ENCODE measurements at places on chromosomes 7 and 10. TPM values are rescaled to one million over a fixed set of nuclear protein-coding genes. Genes with fewer than 3 reads are reported as not detected.

GRCh38 chr10:115861455-115861854, 411.6 kb downstream of the GFRA1 start:
- H3K27ac ChIP-seq: no peak overlapping the region
- DNase-seq: no peak
- no peak overlapping the region for H3K4me3 ChIP-seq
- no peaks in the 10 kb centered on the region for H3K4me1 ChIP-seq

DNA sequence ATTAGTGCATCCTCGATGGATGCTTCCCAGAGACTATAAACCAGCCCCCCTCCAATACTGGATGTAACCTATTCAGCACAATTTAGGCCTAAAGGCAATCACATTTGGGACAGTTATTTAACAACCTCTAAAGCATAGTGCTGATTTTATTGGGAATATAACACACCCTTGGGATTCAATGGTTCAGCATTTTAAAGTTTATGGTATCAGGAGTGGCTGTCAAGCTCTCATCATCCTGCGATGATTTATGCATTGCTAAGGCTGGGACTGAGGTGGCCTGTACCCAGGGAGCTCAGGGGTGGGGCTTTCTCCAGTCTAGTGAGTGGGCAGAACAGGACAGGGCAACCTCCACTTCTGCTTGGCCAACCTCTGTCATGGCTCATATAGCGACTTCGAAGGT, 464.9 kb downstream of the INHBA start:
- no peak overlapping the region for H3K4me3 ChIP-seq
- no peaks in the 10 kb centered on the region for H3K36me3 ChIP-seq
- no peaks in the 10 kb centered on the region for H3K4me1 ChIP-seq
- H3K27me3 ChIP-seq: no peaks in the 10 kb centered on the region

DNA sequence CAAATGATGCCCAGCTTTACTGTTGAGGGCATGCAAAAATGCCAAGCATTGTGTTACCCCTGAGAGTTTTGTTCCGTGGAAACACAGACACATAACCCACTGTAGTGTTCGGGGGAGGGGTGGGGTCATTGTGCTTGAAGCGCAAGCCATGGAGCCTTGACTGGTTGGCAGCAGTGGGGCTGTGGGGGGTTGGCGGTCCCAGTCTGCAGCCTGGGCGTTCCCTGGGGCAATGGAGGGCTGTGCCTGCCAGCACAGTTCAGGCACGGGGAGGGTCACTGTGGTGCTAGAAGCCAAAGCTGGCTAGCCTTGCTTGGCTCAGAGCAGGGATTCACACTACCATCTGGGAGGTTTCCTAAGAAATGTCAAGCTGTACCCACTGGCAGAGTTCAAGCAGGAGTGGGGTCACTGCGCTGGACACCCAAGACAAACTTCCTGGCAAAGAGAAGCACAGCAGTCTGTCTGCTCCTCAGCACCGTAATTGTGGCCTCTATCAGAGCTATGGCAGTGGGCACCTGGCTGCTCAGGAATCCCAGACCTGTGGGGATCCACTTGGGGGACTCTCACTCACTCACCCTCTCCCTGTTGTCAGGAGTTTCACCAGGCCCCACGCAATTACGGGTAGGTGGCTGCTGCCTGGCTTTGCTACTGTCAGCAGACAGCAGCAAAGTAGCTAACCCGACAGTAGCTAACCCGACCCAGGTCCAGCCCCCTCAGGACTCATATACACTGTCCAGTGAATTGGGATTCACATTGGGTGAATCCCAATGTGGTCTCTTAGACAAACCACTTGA, 292.4 kb downstream of the ZWINT start:
- no peaks in the 10 kb centered on the region for H3K27me3 ChIP-seq
- H3K36me3 ChIP-seq: no peaks in the 10 kb centered on the region
- no peak overlapping the region for H3K4me3 ChIP-seq

Gene TMEM130
- not detected for total RNA-seq

DNA sequence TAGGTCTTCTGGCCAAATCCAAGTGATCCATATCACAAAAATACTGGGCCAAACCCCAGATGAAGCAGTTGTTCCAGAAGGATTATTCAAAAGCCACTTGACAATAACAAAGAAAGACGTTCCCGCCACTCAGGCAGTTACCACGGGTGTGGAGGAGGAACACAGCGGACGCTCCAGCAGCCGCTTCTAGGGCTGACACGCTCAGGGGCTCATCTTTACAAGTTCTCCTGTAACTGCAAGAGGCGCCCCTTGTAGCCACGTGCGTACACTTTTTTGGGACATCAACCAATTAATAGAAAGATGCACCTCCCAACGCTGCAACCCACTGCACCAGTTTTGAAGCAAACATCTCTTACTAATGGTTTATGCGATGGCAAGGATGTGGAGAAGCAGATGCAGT, 159.4 kb downstream of the GRID1 start:
- no peaks in the 10 kb centered on the region for H3K36me3 ChIP-seq
- H3K4me1 ChIP-seq: no peaks in the 10 kb centered on the region

Data from natural killer cell (primary cell).